H1 (cell line): ENCODE measurements at places on chromosomes 1 and 21.

DNA sequence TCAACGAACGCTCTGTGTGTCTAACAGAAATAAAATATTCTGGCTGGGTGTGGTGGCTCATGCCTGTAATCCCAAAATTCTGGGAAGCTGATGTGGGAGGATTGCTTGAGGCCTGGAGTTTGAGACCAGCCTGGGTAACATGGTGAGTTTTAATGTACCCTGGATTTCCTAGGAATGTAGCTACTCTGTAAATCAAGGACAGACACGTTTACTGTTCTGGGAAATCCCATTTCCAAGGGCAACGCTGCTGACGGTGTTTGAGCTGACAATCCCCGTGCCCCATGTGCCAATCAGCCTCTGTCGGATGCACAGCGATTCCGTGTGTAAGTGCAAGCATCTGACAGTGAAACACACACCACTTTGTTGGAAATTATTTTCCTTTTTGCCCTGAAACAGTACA is 8.0 kb downstream of the CORT start:
- DNase-seq = no peak

GRCh38 chr1:35555212-35555584 is 2.0 kb downstream of the KIAA0319L start:
- DNase-seq = no peak

DNA sequence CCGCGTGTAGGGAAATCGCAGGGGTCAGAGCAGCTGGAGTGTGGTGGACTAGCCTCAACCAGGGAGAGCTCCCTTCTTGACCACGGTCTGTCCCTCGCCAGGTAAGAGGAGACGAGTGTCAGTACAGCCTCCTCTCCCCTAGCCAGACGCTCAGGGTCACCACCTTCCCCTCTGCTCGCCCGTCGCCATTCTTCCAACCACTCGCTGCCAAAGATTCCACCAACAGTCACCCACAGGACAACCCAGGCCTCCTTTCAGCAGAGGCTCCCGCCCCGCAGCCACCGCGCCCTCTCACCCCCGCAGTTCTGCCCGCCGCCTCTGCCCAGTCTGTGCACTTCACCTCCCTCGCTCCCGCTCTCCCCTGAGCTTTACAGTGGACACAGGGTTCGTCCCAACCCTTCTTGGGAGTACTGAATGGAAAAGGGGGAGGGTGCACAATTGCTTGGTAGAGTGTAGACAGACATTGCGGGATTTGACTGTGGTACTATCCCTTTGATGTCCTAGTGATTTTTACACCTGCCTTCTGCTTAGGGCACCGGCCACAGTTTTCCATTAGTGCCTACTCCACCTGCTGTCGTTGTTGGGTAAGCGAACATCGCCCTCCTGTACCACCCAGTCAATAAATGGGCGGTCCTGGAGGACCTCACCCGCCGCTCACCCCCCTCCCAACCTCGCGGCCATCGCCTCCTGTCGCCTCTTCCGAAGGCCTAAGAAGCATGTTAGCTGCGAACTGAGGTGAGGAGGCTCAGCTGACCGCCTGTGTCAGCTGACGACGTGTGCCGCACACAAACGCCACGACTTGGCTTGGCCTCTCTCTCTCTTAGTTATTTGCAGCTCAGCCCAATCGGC is 9.2 kb upstream of the NBPF11 start:
- DNase-seq = no peak

- DNase-seq = no peak
Observed at GRCh38 chr1:58748666-58749065, 35.2 kb downstream of the JUN start.

DNA sequence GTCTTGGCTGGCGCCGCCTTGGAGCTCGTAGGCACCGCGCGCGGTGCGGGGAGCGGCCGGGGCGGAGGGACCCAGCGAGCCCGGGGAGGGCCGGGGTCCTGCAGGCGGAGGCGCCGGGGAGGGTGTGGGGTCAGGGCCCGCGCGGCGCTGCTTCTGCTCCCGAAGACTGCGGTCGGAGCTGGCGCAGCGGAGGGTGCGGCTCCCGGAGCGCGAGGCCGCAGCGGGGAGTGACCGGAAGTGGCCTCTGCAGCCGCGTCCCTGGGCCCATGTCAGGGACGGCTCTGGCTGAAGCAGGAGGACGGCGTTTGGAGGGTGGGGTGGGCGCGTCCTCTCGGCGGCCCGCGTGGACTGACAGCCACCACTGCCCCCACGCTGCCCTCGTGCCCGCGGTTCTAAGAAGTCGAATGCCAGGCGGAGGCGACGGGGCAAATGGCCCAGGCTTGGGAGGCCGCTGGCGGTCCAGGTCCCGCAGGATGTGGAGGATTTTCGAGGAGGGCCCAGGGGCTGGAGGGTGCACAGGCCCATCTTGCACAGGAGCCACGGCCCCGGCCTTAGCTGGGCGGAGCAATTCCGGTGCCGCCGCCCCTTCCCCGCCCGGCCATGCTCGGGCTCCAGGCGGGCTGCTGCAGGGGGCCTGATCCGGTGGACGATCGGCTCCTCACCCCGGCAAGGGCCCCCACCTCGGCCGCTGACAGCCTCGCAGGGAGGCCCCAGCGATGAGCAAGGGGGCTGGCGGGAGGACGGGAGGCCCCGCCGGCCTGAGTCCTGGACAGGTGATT is 7.7 kb upstream of the ZNF669 start:
- no peak for DNase-seq

DNA sequence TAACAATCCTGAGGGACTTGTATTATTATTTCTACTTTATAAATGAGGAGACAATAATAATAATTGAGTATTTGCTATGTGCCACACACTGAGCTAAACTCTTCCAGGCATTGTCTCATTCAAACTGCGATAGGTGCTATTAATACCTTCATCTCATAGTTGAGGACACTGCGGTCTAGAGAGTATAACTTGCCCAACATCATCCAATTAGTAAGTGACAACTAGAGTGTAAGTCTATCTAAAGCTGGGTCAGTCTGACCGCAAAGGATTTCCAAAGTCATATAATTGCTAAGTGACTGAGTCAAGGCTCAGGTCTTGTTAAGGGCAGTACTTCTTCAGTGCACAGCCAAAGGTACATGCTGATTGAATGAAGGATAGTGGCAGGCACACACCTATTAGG is 9.7 kb downstream of the BCL9 start:
- no peak for DNase-seq

GRCh38 chr1:236425031-236425663 is 31.1 kb downstream of the EDARADD start:
- no peak for DNase-seq

- peak; percentile 64 for DNase-seq
Observed at GRCh38 chr1:10788592-10789006, 7.8 kb downstream of the CASZ1 start.

GRCh38 chr1:56526571-56527174 is 52.7 kb downstream of the PLPP3 start:
- no peak for DNase-seq

GRCh38 chr1:206464456-206464964 is 5.8 kb upstream of the IKBKE start:
- no peak for DNase-seq

DNA sequence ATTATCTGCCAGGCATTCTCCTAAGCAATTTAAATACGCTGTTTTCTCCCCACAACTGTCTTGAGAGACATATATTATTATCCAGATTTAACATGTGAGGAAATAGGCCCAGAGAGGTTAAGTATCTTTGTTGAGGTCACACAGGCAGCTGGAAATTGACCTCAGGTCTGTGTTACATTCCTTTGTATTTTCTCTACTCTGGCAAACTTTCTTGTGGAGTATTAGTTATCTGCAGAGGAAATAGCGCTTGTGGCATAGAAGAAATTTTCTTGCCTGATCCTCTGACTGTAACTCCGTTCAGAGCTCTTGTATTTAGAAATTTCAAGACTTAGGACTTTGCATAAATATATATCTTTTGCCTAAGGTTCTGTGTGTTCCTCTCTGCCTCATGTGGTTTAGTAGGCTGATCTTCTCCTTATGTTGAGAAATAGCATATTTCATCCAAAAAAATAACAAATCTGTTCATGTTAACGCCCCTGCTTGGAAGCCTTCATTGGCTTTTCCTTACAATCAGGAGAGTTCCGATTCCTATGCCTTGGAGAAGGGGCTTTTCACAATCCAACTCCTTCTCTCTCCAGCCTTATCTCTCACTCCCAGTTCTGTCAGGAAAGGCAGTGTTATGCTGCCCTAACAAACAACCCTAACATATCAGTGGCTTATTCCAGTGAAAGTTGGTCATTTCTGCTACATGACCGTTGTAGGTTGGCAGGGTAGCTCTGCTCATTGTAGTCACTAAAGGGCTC is 2.5 kb upstream of the JUN start:
- DNase-seq = no peak

DNA sequence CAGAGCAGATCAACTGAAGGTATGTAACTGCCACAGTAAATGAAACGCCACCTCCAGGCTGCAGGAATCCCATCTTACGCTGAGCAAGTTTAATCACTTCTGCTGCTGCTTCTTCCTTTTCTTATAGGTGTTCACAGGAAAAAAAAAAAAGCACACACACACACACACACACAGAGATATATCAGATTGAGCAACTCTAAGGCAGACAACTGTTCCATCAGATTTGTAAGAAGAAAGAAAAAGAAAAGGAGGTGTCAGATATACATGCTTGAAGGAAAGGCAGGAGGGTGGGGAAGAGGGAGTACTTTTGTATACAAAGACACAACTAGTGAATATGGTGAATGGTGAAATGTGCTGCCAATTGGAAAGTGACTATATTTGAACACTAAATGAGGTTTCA is 28.6 kb downstream of the DSTYK start:
- no peak for DNase-seq

DNA sequence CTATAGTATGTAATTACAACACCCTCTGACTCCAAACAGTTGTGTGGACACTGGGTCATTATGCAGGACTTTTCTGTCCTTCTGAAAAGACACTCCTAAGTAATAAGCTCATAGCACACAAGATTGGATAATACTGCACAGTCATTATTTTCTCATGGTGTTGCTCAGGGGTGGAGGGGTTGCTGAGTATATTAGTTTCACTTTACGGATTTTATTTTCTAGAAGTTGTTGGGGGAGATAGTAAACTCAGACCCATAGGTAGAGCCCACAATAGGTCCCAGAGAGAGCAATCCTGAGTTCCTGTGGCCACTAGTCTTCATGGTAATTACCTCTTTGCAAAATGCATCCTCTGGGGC is 53.4 kb downstream of the DUSP10 start:
- no peak for DNase-seq

DNA sequence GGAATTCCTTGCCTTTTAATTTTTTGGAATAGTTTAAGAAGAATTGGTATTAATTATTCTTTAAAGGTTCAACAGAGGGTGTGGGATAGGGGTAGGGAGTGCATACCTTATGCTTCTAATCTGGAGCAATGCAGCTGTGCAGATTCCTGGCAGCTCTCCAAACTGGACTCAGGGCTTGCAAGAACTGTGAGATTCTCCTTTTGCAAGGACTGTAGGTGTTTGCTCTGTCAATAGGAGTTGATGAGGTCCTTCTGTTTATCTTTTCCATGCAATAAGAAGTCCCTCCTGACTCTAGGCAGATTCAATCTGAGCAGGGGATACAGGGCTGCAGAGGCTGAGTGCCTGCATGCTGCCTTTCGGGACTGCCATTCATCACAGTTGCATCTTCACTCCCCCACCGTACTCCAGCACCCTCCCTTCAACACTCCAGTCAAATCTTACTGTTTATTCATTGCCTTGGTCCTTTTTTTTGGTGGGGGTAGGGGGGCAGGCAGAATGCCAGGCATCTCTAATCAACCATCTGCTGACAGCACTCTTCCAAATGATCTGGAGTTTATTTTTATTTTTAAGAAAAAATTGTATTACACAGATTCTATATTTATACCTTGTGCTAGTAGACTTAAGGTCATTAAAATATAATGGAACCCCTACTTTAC is 122.3 kb downstream of the DISC1 start:
- no peak for DNase-seq

DNA sequence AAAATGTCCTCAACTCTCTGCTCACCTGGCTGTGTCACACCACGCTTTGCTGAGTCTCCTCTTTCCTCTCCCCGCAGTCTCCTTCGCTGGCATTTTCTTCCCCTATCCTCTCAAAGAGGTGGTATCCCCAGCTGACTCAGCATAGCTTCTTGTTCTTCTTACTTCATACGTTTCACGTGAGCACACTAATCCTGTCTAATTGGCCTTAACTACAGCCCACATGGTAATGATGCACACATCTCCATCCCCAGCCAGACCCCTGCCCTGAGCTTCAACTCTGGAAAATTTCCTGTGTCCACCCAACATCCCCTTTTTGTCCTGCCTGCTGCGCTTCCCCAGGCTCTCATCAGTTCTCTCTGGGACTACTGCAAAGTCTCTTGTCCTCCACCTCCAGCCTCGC is 169.8 kb downstream of the TTLL7 start:
- DNase-seq = no peak

- no peak for DNase-seq
Observed at GRCh38 chr1:209770636-209771415, 13.5 kb downstream of the C1orf74 start.
